ENCODE measurements at places on chromosomes 1 and 21.

DNA sequence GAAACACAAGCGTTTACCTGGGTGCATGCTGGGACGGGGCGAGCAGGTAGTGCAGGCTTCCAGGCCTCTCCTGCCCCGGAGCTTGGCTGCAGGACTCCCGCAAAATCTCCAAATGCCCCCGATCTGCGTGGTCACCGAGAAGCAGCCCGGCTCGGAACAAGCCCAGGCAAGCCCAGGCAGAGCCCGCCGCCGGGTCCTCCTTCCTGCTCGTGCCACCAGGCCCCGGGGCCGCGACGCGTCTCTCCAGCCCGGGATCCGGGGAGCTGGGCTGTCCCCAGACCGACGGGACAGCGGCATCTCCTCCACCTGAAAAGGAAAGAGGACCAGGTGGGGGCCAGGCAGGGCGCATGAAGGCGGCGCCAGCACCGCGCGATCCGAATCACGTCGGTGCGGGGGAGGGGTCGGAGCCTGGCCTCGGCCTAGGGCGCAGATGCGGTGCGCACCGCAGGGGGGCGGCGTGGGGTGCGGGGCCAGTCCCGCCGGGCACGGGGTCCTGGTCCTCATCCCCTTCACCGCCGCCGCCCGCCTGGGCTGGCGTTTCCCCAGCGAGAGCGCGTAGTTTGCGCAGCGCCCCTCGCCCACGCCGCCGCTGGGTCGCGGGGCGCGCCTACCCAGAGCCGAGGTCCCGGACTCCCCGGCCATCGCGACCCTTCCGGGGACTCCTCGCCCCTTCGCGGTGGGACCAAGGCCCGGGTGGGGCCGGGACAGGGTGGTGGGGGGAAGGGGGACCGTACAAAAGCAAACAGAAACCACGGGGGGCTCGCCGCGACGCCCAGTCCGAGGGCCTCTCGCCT lies 52.4 kb upstream of the H6PD start:
- peak; percentile 71 for ATAC-seq

- peak; percentile 28 for ATAC-seq
Observed at GRCh38 chr1:227370533-227371254, 52.4 kb upstream of the CDC42BPA start.

- ATAC-seq = no peak
Observed at GRCh38 chr21:43805275-43805800, 16.0 kb downstream of the RRP1 start.

GRCh38 chr1:117641536-117641935 lies 35.7 kb downstream of the TENT5C start:
- no peak for ATAC-seq

- ATAC-seq = peak; percentile 16
Observed at GRCh38 chr1:109718495-109718894, 6.4 kb downstream of the GSTM5 start.

GRCh38 chr1:23202263-23202749 lies 15.0 kb downstream of the HTR1D start:
- ATAC-seq = no peak

GRCh38 chr1:209805341-209805781 lies 581 bp downstream of the IRF6 start:
- peak; percentile 36 for ATAC-seq

GRCh38 chr1:47181095-47181954 lies 8.5 kb downstream of the PDZK1IP1 start:
- ATAC-seq = no peak

DNA sequence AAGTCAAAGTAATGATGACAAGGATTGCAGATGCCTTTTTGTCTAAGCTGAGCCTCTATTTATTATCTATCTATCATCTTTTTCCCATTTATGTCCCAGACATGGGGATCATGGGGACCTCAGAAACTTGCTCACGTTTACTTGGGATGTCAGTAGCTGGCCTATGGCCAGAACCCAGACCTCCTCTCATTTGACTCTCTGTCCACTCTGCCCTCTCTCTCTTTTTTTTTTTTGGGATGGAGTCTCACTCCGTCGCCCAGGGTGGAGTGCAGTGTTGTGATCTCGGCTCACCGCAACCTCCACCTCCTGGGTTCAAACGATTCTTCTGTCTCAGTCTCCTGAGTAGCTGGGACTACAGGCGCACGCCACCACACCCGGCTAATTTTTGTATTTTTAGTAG lies 3.7 kb upstream of the ID3 start:
- ATAC-seq = no peak

- no peak for ATAC-seq
Observed at GRCh38 chr21:42293649-42294272, 21.4 kb downstream of the TFF3 start.

DNA sequence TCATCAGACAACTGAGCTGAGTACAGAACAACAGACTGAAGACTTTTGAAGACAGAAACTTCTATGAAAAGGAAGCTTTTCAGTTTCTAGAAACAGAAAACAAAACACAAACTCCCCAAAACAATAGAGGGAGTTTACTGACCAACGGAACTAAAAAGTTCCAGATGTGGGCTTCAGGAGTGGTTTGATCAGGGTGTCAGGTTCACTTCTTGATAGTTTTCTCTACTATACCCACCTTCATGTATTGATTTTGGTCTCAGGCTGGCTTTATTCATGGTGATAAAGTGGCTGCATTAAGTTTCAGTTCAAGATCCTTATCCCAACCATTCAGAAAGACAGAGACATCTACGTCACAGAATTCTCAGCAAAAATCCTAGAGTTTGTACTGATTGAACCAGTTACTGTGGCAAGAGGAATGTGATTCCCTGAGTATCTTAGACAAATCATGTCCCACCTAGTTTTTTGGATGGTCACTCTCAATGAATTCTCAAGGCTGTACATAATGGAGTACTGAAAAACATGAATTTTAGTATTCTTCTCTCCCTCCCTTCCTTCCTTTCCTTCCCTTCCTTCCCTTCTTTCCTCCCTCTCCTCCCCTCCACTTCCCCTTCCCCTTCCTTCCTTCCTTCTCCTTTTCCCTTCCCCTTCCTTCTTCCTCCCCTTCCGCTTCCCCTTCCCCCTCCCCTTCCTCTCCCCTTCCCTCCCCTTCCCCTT lies 680.5 kb downstream of the PTPRU start:
- no peak for ATAC-seq

- ATAC-seq = peak; percentile 78
Observed at GRCh38 chr1:202593845-202594244, 116.4 kb downstream of the SYT2 start.

GRCh38 chr21:34215501-34215900 lies 142.1 kb downstream of the MRPS6 start:
- no peak for ATAC-seq

GRCh38 chr1:171794085-171794484 lies 12.6 kb downstream of the METTL13 start:
- no peak for ATAC-seq

- peak; percentile 76 for ATAC-seq
Observed at GRCh38 chr1:16164213-16165072, 8.6 kb upstream of the EPHA2 start.

DNA sequence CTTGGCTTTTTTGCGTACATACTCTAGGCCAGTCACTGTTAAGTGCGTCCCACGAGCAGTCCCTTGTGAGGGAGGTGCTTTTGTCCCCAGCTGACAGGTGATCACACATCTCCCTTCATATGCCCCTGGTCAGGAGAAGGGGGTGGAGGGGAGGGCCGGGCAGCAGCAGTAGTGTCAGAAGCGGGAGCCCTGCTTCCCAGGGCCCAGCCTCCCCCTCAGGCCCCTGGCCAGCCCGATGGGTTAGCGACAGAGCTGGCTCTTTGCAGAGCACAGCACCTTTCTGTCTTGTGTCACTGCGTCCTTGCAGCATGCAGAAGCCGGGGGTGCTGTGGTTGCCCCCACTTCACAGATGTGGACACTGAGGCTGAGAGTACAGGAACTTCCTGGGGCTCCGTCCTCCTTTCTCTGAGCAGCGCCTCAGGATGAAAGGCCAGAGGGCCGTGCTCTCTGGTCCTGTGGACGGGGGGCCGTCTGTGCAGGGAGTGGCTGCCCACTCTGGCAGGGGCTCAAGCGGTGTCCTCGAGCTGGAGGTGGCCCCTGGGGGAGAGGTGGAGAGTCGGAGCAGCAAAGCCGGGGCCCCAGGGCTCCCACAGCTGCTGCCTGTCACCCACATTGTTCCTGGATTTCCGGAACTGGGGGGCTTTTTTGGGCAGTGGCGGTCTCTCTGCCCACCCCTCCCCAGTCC lies 5.9 kb downstream of the TMEM201 start:
- ATAC-seq = no peak

- ATAC-seq = peak; percentile 39
Observed at GRCh38 chr1:246784621-246785493, 60.6 kb downstream of the SCCPDH start.

DNA sequence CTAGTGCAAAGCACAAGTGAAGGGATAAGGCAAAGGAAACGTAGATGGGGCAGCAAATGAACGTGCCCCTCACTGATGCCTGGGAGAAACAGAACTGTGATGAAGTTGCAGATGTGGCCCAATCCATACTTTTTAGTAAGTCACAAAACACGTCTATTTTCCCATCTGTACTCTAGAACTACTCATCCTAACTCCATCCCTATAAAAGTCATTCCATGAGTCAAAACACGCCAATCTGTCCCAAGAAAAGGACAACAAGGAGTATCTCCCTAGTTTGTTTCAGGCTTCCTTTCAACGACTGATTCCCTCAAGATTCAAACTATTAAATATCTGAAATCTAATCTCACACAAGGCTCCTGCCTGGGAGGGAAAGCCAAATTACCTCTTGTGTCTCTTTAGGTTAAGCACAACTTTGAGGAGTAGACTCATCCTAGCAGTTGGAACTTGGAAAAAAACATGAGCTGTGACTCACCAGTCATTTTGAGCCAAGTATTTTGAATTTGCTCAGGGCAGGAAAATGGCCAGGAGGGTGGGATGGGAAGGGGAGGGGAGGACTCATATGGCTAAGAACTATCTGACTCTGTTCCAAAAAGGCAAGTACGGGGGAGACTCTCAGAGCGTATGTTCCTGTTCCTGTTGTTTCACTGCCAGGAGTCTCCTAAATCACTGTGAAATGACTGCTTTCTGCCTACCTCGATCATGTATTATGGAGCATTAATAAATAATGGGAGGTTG lies 214.5 kb upstream of the CAMK1G start:
- peak; percentile 74 for ATAC-seq

DNA sequence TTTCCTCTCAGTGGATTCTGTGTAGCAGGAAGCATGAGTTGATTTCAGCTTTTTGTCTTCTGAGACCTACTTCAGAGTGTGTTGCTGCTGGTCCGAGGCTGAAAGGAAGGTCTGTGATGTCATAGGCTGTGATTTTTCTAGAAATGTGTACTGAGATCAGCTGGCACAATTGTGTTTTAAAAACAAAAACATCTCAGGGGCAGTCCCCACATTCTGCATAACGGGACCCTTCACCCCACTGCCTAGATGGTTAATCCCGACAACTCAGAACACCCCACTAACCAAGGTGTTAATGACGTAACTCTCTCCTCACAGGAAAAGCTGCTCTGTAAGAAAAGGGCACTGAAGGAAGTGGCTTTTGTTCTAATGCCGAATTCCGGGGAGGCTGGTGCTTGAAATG lies 59.8 kb upstream of the PPP2R5A start:
- no peak for ATAC-seq

DNA sequence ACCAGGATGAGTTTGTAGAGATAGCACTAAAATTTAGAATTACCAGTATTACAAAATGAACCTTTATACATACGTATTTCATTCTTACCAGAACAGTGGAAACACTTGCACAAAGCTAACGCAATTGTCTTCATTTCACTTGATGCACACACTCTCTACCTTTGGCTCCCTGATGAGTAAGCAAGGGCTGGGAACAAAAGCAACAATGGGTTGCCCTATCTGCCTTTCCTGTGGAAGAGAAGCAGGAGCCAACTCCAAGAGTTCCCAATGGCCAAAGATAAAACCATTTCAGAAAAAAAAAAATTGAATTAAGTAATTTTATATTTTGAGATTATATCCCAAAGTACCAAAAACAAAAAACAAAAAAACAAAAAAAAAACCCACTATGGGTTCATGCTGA lies 344.1 kb upstream of the GREM2 start:
- no peak for ATAC-seq

DNA sequence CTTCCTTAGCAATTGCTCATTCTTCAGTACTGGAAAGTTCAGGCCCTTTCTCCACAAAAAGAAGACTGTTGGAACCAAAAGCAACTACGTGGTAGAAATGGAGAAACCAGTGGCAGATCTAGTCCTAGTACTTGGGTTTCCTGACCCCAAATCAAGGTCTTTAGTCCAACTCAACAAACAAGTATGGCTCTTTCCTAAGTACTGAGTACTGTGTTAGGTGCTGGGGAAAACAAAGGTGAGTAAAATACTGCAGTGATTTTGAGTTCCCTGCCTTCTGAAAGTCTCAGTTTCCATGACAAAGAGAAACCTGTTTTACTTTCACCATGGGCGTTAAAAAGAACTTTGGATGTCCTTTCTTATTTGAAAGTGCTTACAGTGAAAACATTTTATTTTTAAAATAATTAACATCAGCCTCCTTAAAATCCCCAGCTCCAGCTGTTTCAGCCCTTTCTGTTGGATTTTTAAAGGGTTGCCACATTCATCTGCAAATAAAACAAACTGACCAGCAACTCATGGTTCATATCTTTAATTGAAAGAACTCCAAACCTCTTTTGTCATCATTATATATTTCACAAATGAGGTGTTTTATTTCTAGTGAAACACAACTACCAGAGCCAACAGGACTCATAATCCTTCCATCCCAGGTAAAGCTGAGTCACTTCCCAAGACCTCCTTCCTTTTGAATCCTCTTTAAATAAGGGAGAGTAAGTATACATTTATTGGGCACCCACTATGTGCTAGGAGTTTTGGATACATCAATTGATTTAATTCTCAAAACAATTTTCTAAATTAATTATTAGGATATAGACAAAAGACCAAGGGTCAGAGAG lies 35.4 kb downstream of the PLPP3 start:
- ATAC-seq = no peak

GRCh38 chr1:99304725-99305282 lies 40.5 kb downstream of the PLPPR4 start:
- no peak for ATAC-seq

DNA sequence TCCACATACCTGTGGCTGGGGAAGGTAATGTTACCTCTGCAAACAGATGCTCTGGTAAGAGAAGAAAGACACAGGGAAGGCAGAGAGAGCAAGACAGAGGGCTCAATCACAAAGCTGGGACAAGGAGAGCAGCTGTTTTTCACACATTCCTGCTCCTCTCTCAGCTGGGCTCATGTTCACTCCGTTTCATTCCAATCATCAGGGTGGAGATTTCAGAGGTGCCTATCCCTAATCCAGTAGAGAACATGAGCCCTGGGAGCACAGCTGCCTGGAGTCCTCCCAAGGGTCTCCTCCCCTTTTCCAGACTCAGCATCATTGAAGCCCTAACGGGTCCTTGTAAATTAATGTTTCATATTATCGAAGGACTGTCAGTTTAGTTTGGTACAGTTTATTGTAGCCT lies 19.4 kb downstream of the GADD45A start:
- ATAC-seq = no peak
